ENCODE measurements at places on chromosomes 2 and 18. TPM values are rescaled to one million over a fixed set of nuclear protein-coding genes. Genes with fewer than 3 reads are reported as not detected.

The OR6B3 gene
- total RNA-seq: not detected

The SERPINB3 gene
- 0.11 TPM for total RNA-seq

The TDRD15 gene
- not detected for total RNA-seq

The PFN4 gene
- not detected for total RNA-seq

The CYB5A gene
- 170 TPM for total RNA-seq

The MAB21L4 gene
- not detected for total RNA-seq

The HTR2B gene
- total RNA-seq: not detected

The RIT2 gene
- total RNA-seq: 1.4 TPM

The WDR75 gene
- 68.3 TPM for total RNA-seq

The CIDEA gene
- 0.23 TPM for total RNA-seq

The DAW1 gene
- 0.61 TPM for total RNA-seq

The SLC5A7 gene
- total RNA-seq: not detected

The SERPINB10 gene
- not detected for total RNA-seq

The ABCB11 gene
- 0.02 TPM for total RNA-seq

The TNFAIP6 gene
- total RNA-seq: 0.11 TPM

The HAAO gene
- 8.4 TPM for total RNA-seq

The SAG gene
- not detected for total RNA-seq

The LRRC30 gene
- total RNA-seq: not detected

The CHRNA1 gene
- not detected for total RNA-seq

The KLHL29 gene
- 7.3 TPM for total RNA-seq

- peaks cover 27% of the 10 kb centered on the region for H3K4me1 ChIP-seq
- H3K27me3 ChIP-seq: no peaks in the 10 kb centered on the region
- no peaks in the 10 kb centered on the region for H3K36me3 ChIP-seq
- DNase-seq: no peak
- peak within 1 kb of the TSS; percentile 25 for H3K27ac ChIP-seq
- no peak within 1 kb of the TSS for H3K4me3 ChIP-seq
These were observed at the start of gene GREB1 for GRCh38 chr2:11533278-11534070. GREB1 (plus strand) TSS chr2:11534045; CDS start chr2:11556615, 22,570 bp downstream.

GRCh38 chr2:240916571-240917008 lies 10.5 kb downstream of the CROCC2 start:
- H3K36me3 ChIP-seq: no peaks in the 10 kb centered on the region
- DNase-seq: peak; percentile 54
- H3K4me3 ChIP-seq: peak overlapping the region; percentile 49
- H3K4me1 ChIP-seq: no peaks in the 10 kb centered on the region
- H3K27ac ChIP-seq: no peak overlapping the region
- peaks cover 6% of the 10 kb centered on the region for H3K27me3 ChIP-seq

- peaks cover 23% of the 10 kb centered on the region for H3K4me1 ChIP-seq
- peak overlapping the region; percentile 65 for H3K4me3 ChIP-seq
- H3K36me3 ChIP-seq: peaks cover 12% of the 10 kb centered on the region
- H3K27ac ChIP-seq: no peak overlapping the region
These were observed 172.3 kb downstream of the CELF4 start for GRCh38 chr18:37393221-37393827.

GRCh38 chr2:28894470-28895188 lies at the start of gene WDR43:
WDR43 (plus strand) TSS chr2:28894667; CDS start chr2:28894699, 32 bp downstream.
- no peaks in the 10 kb centered on the region for H3K27me3 ChIP-seq
- H3K4me3 ChIP-seq: peak within 1 kb of the TSS; percentile 98
- peaks cover 34% of the 10 kb centered on the region for H3K4me1 ChIP-seq
- peak within 1 kb of the TSS; percentile 85 for H3K27ac ChIP-seq

- H3K27ac ChIP-seq: no peak overlapping the region
- H3K4me1 ChIP-seq: peaks cover 11% of the 10 kb centered on the region
- H3K4me3 ChIP-seq: no peak overlapping the region
- DNase-seq: no peak
- no peaks in the 10 kb centered on the region for H3K27me3 ChIP-seq
- H3K36me3 ChIP-seq: no peaks in the 10 kb centered on the region
These were observed 68.0 kb downstream of the ZFP36L2 start for GRCh38 chr2:43158259-43158880.

- peaks cover 9% of the 10 kb centered on the region for H3K36me3 ChIP-seq
- H3K4me3 ChIP-seq: no peak overlapping the region
- H3K4me1 ChIP-seq: peaks cover 4% of the 10 kb centered on the region
- no peak overlapping the region for H3K27ac ChIP-seq
- no peak for DNase-seq
These were observed 292.4 kb downstream of the SP3 start for GRCh38 chr2:173672573-173673340.

- H3K27ac ChIP-seq: no peak overlapping the region
- no peaks in the 10 kb centered on the region for H3K4me1 ChIP-seq
- no peak for DNase-seq
- no peaks in the 10 kb centered on the region for H3K27me3 ChIP-seq
These were observed 45.8 kb upstream of the HAAO start for GRCh38 chr2:42838133-42838532.

DNA sequence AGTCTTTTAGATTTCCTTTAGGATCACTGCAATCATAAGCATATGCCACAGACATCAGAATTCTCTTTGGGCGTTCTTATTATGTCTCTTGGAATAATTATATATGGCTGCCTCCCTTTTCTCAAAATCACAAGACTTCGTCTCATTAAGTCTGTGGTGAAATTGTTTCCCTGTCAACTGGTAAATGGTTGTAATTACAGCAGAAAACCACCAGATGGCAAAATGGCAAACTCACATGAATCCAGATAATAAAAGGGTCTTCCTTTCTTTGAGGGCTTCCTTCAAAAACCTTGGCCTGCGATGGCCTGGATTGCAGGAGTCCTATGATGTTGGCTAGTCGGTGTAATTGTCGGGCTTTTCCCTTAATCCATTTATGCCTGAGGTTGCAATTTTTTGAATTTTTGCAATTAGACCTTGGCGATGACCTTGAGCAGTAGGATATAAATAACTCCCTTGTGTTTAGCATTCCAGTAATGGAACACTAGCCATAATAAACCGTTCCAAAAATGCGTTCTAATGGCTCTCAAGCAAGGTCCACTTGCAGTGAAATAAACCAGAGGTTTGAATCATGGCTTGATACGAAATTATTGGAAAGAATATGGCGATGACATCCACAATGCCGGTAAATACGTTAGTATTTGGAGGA lies 656.4 kb downstream of the MBD2 start:
- DNase-seq: no peak
- no peaks in the 10 kb centered on the region for H3K36me3 ChIP-seq
- no peaks in the 10 kb centered on the region for H3K27me3 ChIP-seq
- H3K4me3 ChIP-seq: no peak overlapping the region

DNA sequence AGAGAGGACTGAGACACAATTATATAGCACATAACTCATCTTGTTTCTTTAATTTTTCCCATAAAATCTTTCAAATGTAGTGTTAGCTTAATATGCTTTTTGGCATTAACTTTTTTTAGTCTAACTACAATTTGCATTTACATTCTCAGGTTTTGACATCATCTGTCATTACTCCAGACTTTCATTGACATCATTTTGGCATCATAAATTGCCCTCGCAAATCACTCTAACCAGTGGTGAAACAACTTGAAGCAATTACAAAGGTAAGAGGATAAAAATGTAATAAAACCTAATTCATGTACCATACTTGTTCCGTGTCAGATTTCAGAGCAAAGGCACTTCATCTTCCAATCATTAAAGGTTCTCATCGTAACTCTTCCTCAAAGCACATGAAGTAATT lies 41.4 kb downstream of the RFX8 start:
- DNase-seq: no peak
- no peak overlapping the region for H3K4me3 ChIP-seq
- peaks cover 16% of the 10 kb centered on the region for H3K4me1 ChIP-seq
- peaks cover 3% of the 10 kb centered on the region for H3K27me3 ChIP-seq
- no peak overlapping the region for H3K27ac ChIP-seq

- no peak overlapping the region for H3K27ac ChIP-seq
These were observed 231.5 kb downstream of the SRBD1 start for GRCh38 chr2:45379399-45380087.

DNA sequence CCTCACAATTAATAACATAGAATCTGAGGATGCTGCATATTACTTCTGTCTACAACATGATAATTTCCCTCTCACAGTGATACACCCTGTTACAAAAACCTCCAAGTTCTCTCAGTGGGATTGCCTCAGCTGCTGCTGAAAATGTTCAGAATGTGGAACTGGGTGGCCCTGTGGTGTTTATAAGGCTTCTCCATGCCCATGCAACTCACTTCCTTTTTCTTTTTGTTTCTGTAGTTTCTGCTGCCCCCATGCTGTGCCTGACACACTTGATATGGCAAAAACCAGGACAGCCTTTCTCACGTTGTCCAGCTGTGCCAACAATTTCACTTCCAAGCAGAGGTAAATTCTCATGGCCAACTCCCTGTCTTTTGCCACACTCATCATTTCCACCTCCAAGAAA lies 206.2 kb downstream of the RPIA start:
- H3K36me3 ChIP-seq: no peaks in the 10 kb centered on the region
- H3K4me3 ChIP-seq: no peak overlapping the region
- no peaks in the 10 kb centered on the region for H3K4me1 ChIP-seq
- no peaks in the 10 kb centered on the region for H3K27me3 ChIP-seq
- no peak overlapping the region for H3K27ac ChIP-seq
- no peak for DNase-seq

GRCh38 chr18:26981360-26982082 lies 116.0 kb upstream of the AQP4 start:
- H3K27ac ChIP-seq: no peak overlapping the region
- no peak for DNase-seq
- H3K4me3 ChIP-seq: no peak overlapping the region
- no peaks in the 10 kb centered on the region for H3K27me3 ChIP-seq

- DNase-seq: no peak
- no peaks in the 10 kb centered on the region for H3K27me3 ChIP-seq
- H3K4me3 ChIP-seq: no peak overlapping the region
- peaks cover 13% of the 10 kb centered on the region for H3K36me3 ChIP-seq
- H3K27ac ChIP-seq: no peak overlapping the region
- H3K4me1 ChIP-seq: no peaks in the 10 kb centered on the region
These were observed 300.5 kb downstream of the INSIG2 start for GRCh38 chr2:118388771-118389170.

- H3K4me1 ChIP-seq: peaks cover 8% of the 10 kb centered on the region
- peaks cover 4% of the 10 kb centered on the region for H3K27me3 ChIP-seq
- H3K36me3 ChIP-seq: peaks cover 27% of the 10 kb centered on the region
These were observed 39.9 kb downstream of the TMEM178A start for GRCh38 chr2:39705638-39706037.

- H3K27me3 ChIP-seq: no peaks in the 10 kb centered on the region
- no peak overlapping the region for H3K27ac ChIP-seq
- H3K4me1 ChIP-seq: no peaks in the 10 kb centered on the region
- H3K4me3 ChIP-seq: no peak overlapping the region
- 0 out of 2 replicates have a peak, but pooled peaks cover 3% of the 10 kb centered on the region for H3K36me3 ChIP-seq
These were observed 147.6 kb downstream of the CLIP4 start for GRCh38 chr2:29262681-29263260.

DNA sequence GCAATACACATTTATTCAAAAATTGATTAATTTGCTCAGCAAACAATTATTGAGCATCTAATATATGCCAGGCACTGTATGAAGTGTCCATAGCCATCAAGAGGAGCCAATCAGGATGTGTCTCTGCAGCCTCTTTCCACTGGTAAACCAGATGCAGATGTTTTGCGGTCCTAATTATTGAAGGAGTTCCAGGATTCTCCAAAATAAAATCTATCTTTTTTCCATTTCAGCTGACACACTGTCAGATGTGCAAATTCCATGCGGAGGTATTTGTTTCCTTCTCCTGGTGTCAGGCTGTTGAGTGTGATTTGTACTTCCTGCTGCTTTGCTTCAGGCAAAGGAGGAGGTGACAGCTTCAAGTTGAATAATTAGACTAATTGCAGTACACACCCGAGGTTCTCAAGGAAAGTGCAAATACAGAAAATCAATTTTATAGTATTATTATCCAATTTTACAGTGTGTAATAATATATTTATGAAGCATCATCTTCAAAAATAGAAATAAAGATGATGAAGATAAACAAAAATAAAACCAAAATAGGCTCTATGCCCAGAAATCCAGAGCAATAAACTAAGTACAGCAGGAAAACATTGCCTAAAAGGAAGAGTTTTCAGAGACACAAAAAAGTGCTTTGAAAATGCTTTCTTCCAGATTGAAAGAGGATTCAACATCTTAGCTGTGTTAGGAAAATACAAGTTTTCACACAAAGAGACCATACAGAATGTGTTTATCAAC lies 1352.9 kb upstream of the CHAC2 start:
- no peak overlapping the region for H3K27ac ChIP-seq
- DNase-seq: no peak
- H3K4me3 ChIP-seq: no peak overlapping the region
- H3K36me3 ChIP-seq: peaks cover 20% of the 10 kb centered on the region
- H3K4me1 ChIP-seq: peaks cover 13% of the 10 kb centered on the region
- no peaks in the 10 kb centered on the region for H3K27me3 ChIP-seq

GRCh38 chr2:15819562-15820256 lies 120.6 kb upstream of the MYCN start:
- peaks cover 18% of the 10 kb centered on the region for H3K4me1 ChIP-seq
- DNase-seq: no peak
- no peak overlapping the region for H3K27ac ChIP-seq
- H3K27me3 ChIP-seq: no peaks in the 10 kb centered on the region

DNA sequence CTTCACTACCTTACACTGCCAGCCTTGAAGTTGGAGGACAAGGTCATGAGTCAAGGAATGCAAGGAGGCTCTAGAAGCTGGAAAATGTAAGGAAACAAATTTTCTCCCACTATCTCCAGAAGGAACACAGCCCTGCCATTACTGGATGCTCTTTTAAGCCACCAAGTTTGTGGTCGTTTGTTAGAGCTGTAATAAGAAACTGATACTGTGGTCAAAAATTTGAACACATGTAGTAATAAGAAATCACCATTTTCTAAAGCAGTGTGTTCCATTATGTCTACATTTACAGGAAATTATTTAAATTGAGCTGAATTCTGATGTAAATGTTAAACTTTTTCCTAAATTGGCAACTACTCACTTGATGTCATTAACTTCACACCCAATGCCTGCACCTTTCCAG lies 729.0 kb downstream of the KCNJ3 start:
- no peak overlapping the region for H3K4me3 ChIP-seq
- H3K36me3 ChIP-seq: no peaks in the 10 kb centered on the region
- DNase-seq: no peak
- no peak overlapping the region for H3K27ac ChIP-seq
- no peaks in the 10 kb centered on the region for H3K4me1 ChIP-seq

GRCh38 chr2:140504601-140505000 lies 1626.2 kb downstream of the LRP1B start:
- 0 out of 2 replicates have a peak, but pooled peaks cover 4% of the 10 kb centered on the region for H3K4me1 ChIP-seq
- no peak overlapping the region for H3K27ac ChIP-seq
- no peak for DNase-seq
- no peaks in the 10 kb centered on the region for H3K36me3 ChIP-seq
- H3K4me3 ChIP-seq: no peak overlapping the region

DNA sequence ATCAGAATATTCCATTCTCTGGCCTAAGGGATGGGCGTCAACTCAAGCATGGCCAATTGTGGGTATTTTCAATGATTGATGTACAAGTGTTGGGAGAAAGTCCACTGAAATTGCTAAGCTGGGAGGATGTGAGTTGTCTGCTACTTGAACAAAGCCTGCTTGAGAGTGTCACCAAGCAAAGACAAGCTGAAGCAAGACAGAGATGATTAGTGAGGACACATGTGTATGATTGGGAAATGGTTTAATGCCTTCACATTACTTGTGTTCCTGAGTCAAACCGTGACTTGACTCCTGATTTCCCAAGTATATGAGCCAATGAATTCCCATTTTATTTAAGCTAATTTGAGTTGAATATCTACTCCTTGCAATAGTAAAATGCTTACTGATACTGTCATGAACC lies 23.7 kb upstream of the NRP2 start:
- H3K27ac ChIP-seq: no peak overlapping the region
- no peaks in the 10 kb centered on the region for H3K4me1 ChIP-seq
- no peaks in the 10 kb centered on the region for H3K27me3 ChIP-seq
- DNase-seq: no peak
- H3K36me3 ChIP-seq: no peaks in the 10 kb centered on the region
- H3K4me3 ChIP-seq: no peak overlapping the region

- no peak overlapping the region for H3K4me3 ChIP-seq
- H3K4me1 ChIP-seq: peaks cover 78% of the 10 kb centered on the region
- H3K27me3 ChIP-seq: no peaks in the 10 kb centered on the region
- DNase-seq: no peak
- no peak overlapping the region for H3K27ac ChIP-seq
These were observed 2.9 kb downstream of the C2orf80 start for GRCh38 chr2:208186893-208187292.

Measured in WTC11 (cell line).